ENCODE measurements at places on chromosomes 11 and 22. TPM values are rescaled to one million over a fixed set of nuclear protein-coding genes. Genes with fewer than 3 reads are reported as not detected.
A peak's percentile ranks its signal among the peaks of the same experiment; 100 is the strongest.

The UCP3 gene
- total RNA-seq, result 4.1 TPM

The PEX26 gene
- total RNA-seq, result 54.4 TPM

The APLP2 gene
- total RNA-seq, result 47.0 TPM

The C11orf42 gene
- not detected for total RNA-seq

DNA sequence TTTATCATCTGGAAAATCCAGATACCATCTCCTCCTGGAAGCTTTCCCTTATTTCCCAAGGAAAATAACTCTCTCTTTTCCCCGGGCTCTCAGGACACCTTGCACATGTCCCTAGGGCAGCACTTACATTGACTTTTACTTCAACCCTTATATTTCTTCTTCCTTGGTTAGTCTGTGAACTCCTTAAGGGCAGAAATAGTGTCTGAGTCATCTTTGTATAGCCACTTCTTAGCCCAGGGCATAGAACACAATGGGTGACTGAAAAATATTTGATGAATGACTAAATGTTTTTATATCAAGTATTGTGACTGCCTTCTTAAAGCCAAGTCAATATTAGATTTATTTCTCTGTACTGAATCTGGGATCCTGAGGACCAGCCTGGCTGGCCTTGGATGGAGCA is 45.4 kb upstream of the MYOD1 start:
- H3K4me1 ChIP-seq, result no peaks in the 10 kb centered on the region
- H3K4me3 ChIP-seq, result no peak overlapping the region
- no peaks in the 10 kb centered on the region for H3K36me3 ChIP-seq
- H3K27ac ChIP-seq, result no peak overlapping the region

DNA sequence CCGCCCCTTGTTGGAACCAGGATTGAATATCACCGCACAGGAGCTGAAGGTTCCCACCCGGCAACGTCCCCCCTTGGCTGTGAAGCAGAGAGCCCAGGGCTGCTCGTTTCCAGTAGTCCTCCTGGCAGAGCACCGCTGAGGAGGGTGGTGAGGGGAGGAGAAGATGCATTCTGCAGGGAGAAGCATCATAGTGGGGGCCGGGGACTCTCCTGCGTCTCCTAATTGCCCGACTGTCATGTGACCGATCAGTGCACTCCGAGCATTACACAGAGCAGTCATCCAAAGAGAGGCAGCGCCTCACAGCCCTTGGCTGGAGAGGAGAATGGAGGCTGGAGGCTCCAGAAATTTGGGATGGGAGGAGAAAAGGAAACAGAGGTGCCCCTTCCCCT is 85.0 kb upstream of the SEPTIN5 start:
- peaks cover 9% of the 10 kb centered on the region for H3K27me3 ChIP-seq
- no peak overlapping the region for H3K27ac ChIP-seq
- DNase-seq, result no peak
- no peak overlapping the region for H3K4me3 ChIP-seq
- no peaks in the 10 kb centered on the region for H3K36me3 ChIP-seq
- peaks cover 5% of the 10 kb centered on the region for H3K4me1 ChIP-seq

GRCh38 chr11:376531-377173 is 7.4 kb downstream of the B4GALNT4 start:
- H3K36me3 ChIP-seq, result no peaks in the 10 kb centered on the region
- H3K4me3 ChIP-seq, result no peak overlapping the region
- H3K27ac ChIP-seq, result no peak overlapping the region

DNA sequence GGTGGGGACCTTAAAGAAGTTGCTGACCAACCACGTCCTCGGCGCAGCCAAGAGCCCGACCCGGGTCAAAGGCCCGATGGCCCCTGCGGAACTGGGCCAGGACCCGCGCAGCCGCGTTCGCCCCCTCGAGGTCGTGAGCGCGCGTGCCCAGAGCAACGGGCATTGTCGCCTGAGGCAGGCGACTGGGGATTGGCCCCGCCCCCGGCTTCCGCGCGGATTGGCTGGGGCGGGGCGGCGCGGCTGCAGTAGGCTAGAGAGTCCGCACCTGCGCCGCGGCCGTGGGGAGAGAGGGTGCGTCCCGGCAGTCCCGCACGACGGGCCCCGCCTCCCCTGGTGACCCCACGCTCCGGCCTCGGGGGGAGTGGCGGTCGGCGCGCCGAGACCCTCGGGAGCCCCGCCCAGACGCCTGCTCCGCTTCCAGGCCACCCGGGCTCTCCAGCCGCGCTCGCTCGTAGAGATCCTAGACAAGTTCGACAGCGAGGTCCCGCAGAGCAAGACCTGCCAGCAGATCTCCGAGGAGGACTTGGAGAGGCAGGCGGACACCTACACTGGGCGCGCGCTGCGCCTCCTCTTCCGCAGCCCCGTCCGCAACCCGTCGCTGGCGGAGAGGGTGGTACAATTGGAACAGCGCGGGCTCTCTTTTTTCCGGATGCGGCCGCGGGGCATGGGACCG is 8.3 kb upstream of the PPIL2 start:
- peak; percentile 82 for DNase-seq
- peak overlapping the region; percentile 78 for H3K27ac ChIP-seq
- peaks cover 18% of the 10 kb centered on the region for H3K4me1 ChIP-seq
- H3K4me3 ChIP-seq, result peak overlapping the region; percentile 88
- H3K27me3 ChIP-seq, result no peaks in the 10 kb centered on the region
